EH (cell line): ENCODE measurements at places on chromosomes 13 and 19.
A peak's percentile ranks its signal among the peaks of the same experiment; 100 is the strongest.

GRCh38 chr13:113926951-113927660, 46.8 kb downstream of the C13orf46 start:
- no peak for DNase-seq

- DNase-seq: peak; percentile 77
Observed at GRCh38 chr19:17235971-17236777, 9.5 kb downstream of the NR2F6 start.

GRCh38 chr19:58277748-58278540, 811 bp upstream of the ZNF8 start:
- no peak for DNase-seq

- DNase-seq: no peak
Observed at GRCh38 chr19:54955376-54955775, 8.0 kb upstream of the NLRP7 start.

DNA sequence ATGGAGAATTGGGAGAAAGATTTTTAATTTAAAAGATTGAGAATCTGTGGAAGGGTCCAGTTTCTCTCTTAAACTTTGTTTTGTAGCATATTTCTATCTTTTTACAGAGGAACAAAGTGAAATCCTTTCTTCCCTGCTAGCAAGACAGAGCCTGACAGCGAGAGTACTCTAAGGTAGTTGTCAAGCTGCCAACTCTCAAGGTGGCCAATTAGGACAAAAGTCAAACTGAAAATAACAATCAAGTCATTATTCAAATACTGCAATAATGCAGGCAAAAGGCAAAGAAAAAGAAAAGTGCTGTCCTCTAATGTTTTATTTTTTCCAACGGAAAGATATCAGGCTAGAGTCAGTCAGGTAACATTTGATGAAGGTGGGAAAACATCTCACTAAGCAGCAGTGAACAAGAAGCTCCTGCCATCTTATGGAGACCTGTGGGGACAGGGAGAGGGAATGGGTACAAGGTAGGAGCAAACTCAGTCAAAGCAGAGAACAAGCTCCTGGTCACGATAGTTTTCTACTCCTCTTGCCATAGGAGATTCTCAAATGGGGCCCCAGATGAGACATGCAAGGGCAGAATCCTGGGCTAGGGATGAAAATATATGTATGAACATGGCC, 801.9 kb upstream of the SLITRK1 start:
- DNase-seq: no peak

GRCh38 chr13:50396001-50396400, 380.8 kb downstream of the KCNRG start:
- no peak for DNase-seq

GRCh38 chr13:82467626-82468025, 1414.6 kb downstream of the SLITRK1 start:
- no peak for DNase-seq

DNA sequence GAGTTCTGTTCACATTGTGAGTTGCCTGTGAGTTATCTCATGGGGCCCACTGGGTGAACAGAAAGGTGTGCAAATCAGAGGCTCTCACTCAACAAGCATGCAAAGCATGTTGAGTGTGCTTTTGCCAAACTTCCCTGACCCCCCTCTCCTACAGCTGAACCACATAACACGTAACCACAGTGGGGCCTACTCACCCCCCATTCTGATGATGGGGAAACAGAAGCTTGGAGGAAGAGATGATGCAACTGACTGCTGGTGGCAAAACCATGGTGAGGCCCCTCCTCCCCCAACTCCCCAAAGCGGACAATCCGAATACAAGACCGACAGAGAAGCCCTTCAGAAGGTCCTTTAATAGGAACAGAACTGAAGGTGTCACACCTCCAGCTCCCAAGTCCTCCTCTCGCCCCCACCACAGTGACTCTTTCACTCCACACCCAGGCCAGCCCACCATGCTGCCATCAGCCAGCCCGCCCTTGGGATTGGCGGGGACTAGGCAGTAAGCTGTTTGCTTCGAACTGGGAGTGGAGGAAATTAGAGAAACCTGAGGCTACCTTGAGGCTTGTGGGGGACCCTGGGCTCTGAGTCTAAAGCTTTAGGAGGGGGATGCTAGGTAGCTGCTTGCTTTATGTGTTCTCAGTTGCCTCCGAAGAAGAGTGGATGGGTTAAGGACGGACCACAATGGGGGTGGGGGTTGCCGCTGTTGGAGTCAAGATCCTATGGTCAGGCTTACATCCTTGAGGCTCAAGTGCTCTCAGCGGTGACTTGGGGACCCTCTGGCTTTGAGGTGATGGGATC, 3.8 kb downstream of the ZNF784 start:
- no peak for DNase-seq

- DNase-seq: peak; percentile 92
Observed at GRCh38 chr13:48478391-48478790, 54.5 kb downstream of the RCBTB2 start.

DNA sequence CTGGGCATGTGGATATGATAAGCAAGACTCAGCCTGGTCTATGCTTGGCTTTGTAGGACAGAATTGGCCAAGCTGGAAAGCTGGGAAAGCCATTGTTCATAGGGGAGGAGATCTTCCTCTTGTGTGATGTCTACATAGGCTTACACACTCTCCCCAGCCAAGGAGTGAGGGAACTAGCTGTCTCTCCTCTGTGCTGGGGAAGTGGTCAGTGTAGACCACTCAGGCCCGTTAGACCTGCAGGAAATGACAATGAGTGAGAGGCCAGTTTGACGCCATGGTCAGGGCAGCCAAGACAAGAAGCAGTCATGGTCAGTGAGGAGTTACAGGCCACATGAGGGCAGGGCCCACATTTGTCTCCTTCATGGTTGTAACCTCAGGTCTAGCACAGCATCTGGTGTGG, 159.1 kb upstream of the KL start:
- DNase-seq: no peak
